Stimulated activated CD4-positive, alpha-beta T cell treated with anti-CD3 and anti-CD28 coated beads, TNF-alpha, amount 100 ng/mL, for 4 hours (primary cell): ENCODE measurements at places on chromosomes 12 and 14.

- no peak for DNase-seq
These were observed 822.8 kb downstream of the GALC start for GRCh38 chr14:87170179-87170578.

- DNase-seq = no peak
These were observed 20.3 kb downstream of the MED13L start for GRCh38 chr12:116257215-116257614.

DNA sequence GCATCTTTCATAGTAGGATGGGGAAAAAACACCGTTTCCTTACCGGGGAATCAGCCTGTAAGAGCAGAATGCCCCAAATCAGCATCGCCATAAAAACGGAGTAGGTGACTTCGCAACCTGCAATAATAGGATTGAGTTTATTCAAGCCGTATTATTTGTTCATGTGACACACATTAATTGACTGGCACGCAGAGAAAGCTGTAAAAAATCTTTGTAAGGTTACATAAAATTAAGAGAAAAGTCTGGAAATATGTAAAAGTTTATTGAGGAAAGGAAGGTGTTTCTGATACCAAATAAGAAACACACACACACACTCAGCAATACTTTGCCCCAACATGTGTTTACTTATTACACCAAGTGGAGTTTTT is 628 bp upstream of the CAPRIN2 start:
- no peak for DNase-seq

DNA sequence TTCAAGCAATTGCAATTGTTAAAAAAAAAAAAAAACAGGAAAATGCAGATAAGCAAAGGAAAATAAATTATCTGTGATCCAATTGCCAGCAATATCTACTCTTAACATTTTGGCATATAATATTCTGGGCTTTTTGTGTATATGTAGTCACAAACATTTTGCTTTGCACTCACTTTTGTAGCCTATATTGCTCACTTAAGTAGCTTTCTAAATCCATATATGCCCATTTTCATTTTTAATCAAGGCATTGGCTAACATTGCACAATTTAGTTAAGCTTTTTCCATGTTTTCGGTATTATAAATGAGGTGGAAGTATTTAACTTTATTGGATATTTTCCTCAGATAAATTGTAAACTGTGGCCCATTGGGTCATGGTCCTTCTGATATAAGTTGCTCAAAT is 466.3 kb upstream of the ATP2B1 start:
- DNase-seq = no peak

- DNase-seq = no peak
These were observed 1206.0 kb upstream of the FLRT2 start for GRCh38 chr14:84323978-84324377.

- no peak for DNase-seq
These were observed 240.9 kb upstream of the PDE3A start for GRCh38 chr12:20127413-20127812.

DNA sequence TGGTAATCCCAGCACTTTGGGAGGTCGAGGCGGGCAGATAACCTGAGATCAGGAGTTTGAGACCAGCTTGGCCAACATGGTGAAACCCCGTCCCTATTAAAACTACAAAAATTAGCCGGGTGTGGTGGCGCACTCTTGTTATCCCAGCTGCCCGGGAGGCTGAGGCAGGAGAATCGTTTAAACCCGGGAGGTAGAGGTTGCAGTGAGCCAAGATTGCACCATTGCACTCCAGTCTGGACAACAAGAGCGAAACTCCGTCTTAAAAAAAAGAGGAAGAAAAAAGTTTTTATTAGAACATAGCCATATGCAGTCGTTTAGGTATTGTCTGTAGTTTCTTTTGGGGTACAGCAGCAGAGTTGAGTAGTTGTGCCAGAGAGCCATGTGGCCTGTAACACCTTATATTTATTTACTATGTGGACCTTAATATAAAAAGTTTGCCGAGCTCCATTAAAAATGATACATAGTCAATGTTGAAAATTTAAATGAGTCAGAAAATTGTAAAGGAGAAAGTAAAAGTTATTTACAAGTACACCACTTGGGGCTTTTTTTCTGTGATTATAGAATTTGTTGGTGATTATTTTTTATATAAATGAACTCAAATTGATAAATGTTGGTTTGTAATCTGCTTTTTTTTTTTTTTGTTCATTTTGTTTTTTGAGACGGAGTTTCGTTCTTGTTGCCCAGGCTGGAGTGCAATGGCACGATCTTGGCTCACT is 2.2 kb downstream of the ADIPOR2 start:
- DNase-seq = no peak
